GM23338 (cell line): ENCODE measurements at places on chromosomes 4 and X.

GRCh38 chr4:89660444-89661172 lies 176.4 kb downstream of the SNCA start:
- DNase-seq, result no peak

DNA sequence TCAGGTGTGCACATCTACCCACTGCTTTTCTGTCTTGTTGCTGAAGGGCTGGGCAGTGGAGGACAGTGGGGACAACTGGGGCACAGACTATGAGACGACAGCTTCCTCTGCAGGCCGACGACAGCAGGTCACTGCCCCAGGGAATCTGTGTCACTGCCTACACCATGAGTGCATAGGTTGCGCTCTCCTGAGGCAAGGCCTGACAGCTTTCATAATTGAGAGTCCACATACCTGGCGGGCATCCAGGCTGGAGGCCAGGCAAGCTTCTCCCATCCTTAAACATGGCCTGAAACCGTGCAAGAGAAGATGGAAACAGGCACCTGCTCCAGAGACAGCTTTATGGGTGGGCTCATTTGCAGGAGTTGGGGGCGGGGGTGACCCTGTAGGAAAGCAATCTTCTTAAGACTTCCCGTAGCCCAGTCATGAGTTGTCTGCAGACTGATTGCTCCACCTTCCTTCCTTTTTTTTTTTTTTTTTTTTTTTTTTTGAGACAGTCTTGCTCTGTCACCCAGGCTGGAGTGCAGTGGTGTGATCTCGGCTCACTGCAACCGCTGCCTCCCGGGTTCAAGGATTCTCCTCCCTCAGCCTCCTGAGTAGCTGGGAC lies 2.9 kb downstream of the ANOS1 start:
- DNase-seq, result no peak

- no peak for DNase-seq
Observed at GRCh38 chr4:30671926-30672448, 48.2 kb upstream of the PCDH7 start.

DNA sequence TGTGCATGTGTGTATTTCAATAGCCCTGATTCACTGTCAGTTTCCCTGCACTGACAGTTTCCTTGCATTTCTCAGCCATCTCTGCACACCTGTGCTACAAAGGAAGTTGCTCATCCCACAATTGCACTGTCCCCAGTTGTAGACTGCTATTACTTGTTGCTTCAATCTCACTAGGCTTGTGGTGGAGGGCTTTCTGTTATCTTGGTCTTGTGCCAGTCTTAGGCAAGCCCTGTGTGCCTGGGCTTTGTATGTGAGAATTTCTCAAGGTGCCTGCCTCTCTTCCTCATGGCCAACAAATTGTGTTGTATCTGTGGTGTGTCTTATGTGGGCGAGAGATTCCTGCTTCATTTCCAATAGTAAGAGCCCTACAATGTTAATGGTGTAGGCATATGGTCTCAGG lies 467.4 kb downstream of the GRIA2 start:
- no peak for DNase-seq

- DNase-seq, result no peak
Observed at GRCh38 chr4:14338585-14339265, 663.6 kb upstream of the CPEB2 start.

DNA sequence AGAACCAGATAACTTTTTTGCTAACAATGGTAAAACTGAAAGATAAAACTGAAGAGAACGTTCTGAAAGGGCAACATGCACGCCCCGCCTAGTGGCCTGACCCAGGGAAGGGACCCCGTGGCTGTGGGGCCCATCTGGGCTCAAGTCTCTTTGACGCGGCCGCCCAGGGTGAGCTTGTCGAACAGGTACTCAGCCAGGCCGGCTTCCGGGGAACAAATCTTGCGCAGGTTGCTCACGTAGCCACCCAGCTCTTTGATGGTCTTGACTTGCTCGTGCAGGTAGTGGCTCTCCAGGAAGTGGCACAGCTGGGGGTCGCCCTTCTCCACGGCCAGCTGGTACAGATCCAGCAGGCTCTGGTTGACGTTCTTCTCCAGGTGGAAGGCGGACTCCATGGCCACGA lies 579 bp downstream of the FTHL17 start:
- no peak for DNase-seq

DNA sequence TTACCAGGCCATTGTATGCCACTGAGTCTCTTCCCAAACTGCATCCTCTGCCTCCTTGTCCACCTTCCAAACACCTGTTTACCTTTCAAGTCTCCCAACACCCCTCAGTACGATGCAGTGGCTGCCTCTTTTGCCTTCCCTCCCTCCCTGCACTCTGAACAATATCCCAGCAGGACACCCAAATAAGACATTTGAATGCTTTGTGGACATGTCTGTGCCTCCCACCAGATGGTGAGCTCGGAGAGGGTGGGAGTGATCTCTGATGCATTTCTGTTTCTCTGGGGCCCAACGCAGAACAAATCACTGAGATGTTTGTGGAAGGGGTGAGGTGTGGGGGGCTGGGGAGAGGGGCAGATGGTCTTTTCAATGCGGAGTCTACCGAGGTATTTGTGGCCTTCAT lies 33.4 kb downstream of the PJA1 start:
- DNase-seq, result no peak

DNA sequence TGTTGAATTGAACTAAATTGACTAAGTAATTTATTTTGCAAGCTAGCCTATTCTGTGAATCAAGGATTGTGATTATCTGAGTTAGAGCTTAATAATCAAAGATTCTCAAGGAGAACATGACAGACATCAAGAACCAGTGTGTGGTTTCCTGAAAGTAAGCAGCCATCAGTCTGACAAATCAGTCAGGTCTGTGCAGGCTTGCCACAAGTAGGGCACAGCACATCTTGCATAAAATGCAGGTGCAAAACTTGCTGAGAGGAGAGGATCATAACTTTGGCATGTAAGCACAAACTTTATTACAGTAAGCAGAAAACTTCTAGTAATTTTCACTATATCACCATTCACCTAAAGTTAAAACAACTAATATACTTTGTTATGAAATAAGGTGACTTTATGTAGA lies 22.5 kb downstream of the FAM241A start:
- no peak for DNase-seq

DNA sequence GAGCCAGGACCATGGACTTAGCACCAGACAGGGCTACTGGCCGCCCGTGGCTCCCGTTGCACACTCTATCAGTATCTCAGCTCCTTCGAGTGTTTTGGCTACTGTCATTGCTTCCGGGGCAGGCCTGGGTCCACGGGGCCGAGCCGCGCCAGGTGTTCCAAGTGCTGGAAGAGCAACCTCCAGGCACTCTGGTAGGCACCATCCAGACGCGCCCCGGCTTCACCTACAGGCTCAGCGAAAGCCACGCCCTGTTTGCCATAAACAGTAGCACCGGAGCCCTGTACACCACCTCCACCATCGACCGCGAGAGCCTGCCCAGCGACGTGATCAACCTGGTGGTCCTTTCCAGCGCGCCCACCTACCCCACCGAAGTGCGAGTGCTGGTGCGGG lies 1.6 kb downstream of the FAT4 start:
- DNase-seq, result peak; percentile 59

- DNase-seq, result peak; percentile 54
Observed at GRCh38 chrX:107025545-107025944, 25.5 kb upstream of the MORC4 start.

DNA sequence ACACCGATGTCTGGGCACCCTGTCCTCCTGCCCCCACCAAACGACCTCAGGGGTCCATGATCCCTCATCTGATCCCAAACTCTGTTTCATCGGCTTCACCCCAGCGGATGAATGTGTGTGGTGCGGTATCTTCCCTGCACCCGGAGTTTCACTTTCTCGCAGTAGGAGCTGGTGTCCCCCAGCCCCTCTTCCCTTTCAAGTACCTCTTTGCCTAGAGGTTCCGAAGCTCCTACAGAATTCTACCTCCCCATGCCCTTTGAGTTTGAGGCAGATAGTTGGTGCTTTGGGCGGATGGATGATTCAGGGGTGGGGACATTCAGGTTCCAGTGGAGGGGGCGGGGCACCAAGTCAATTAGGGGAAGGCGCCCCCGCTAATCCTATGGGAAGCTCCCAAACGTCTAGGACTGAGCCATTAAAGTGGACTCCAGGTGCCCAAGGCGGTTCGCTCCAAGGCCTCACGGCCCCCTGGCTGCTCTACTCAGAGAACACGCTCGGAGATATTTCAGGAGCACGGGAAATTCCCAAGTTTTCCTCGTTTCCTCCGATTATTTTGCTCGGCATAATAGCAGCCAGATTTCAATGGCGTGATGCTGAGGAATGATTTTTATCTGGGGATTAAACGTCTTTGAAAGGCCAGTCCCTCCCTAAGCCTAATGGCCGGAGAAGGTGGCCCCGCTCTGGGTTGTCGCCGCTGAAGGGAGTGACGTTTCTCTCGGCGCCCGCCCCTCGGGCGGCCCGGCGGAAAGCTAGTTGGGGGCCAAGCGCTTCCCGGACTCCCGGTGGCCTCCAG lies 1.3 kb downstream of the MSX1 start:
- peak; percentile 68 for DNase-seq

GRCh38 chr4:151835467-151835866 lies 74.7 kb upstream of the GATB start:
- DNase-seq, result no peak

DNA sequence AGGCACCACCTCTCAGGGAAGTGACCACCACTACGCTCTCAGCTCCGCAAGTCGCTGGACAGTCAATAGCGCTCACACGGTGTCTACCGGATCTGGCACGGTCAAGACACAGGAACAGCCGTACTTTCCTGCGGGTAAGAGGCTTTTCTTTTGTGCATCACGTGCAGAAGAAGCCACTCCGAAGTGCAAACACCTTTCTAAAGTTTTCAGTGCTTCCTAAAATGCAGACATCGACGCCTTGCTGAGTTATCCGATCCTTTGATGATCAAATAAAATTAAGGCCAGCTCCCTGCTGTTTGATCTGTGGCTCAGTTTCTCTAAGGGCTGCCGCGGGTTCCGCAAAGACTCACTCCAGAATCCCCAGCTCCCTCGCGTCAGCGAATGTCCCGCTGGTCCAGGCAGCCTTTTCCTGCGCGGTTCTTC lies 71.8 kb downstream of the FBXO8 start:
- no peak for DNase-seq

GRCh38 chrX:115013705-115014104 lies 3.7 kb downstream of the IL13RA2 start:
- no peak for DNase-seq

GRCh38 chrX:129731228-129731627 lies 7.6 kb upstream of the XPNPEP2 start:
- no peak for DNase-seq

DNA sequence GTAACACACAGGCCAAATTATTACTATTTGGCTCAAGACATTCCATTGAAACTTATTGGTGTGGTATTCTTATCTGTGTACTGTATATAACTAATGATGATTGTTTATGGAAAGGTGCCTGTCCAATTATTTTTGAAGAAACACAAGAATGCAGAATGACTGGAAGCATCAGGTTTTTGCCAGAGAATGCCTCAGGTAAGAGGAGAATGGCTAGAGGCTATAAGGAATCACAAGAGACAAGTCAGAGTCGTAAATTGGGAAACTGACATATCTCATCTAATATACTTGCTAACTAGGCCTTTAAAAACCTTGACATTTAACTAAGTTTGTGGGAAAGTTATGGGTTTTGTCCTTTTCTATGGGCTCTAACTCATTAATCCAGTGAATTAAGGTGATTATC lies 69.3 kb upstream of the TTC29 start:
- DNase-seq, result no peak

- peak; percentile 35 for DNase-seq
Observed at GRCh38 chrX:43899878-43900815, 17.9 kb upstream of the MAOB start.

DNA sequence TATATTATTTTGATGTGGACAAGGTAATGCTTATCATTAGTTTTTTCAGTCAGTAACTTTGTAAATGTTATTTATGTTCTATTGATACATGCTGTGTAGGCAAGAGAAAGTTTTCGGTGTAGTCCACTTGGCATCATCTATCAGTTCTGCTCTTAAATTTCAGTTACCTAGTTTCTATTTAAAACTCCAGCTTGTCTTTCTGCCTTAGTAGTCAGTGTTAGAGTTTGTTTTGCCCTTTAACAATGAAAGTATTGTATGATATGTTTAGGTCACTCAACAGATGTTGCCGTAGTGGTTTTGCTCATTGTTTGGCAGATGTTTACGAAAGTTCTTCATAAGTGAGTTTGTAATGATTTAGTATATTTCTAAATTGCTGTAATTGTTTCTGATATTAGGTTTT lies 34.9 kb upstream of the FHDC1 start:
- DNase-seq, result no peak

GRCh38 chr4:244471-244870 lies 60.8 kb downstream of the ZNF732 start:
- DNase-seq, result peak; percentile 84

GRCh38 chrX:55011294-55011693 lies 11.1 kb downstream of the APEX2 start:
- DNase-seq, result no peak

DNA sequence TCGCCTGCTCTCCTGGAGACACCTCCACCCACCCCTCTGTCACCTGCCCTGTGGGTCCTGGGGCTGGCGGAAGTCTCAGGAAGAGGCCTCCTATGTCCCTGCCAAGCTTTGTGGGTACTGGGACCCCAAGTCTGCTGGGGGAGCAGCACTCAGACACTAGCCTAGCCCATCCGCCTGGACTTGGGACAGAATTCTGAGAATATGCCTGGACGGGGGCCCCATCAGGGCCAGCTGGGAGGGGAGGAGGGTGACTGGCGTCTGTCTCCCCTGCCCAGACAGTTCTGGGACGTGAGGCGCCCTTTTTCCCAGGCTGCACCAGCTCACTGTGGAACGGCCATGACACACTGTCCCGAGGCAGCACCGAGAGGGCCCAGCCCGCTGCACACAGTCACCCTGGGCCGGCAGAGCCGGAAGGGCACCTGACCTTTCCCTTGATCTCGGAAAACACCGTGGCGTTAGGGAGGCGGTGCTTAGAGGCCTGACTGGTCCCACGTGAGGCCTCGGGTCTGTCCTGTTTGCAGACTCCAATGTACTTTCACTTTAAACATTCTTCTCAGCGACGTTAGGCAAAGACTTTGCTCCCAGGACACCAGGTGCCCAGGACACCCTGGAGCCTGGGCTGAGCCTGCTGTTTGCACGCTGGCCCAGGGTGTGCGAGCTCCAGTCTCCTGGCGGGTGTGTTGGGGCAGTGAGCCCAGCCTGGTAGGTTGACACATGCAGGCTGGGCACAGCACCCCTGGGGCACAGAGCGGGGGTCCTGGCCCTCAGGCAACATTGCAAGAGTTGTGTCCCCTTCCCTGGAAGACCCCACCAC lies 700 bp downstream of the SLC26A1 start:
- no peak for DNase-seq

DNA sequence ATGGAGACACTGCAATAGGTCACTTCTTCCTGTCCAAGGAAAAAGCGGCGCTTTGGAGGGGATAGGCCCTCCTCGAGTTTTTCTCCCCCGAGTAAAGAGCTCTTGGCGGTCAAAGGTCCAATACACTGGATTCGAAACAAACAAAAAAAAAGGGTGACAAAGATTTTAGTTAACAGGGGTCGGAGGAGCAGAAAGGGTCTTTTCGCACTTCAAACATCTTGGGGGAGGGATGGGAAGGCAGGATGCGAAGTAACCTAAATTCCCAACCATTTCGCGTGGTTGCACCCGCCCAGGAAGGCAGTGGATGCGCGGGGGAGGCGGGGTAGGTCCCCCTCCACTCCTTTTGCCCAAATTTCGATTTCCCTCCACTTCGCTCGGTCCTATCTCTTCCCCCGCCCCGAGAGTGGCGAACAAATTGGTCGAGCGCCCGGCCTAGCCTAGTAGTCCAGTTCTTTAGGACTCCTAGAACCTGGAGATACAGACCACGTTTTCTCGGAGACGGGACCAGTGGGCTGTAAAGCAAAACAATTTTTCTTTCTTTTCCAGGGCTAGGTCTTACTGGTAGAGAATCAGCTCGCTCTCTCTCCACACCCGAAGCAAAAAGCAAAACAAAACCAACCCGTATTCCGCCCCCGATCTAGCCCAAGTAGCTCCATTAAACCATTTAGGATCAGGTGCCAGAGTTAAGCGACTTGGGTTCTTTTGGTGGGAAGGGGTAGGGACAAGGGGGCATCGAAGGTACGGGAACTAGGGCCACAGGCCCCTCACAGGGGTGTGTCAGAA lies 2.0 kb upstream of the STAG2 start:
- peak; percentile 19 for DNase-seq
